ENCODE measurements at places on chromosomes 3 and 15. TPM values are rescaled to one million over a fixed set of nuclear protein-coding genes. Genes with fewer than 3 reads are reported as not detected.
A peak's percentile ranks its signal among the peaks of the same experiment; 100 is the strongest.

SLC9A9 gene
- 25.8 TPM for total RNA-seq

- DNase-seq = no peak
Measured at GRCh38 chr15:67161881-67162280, 92.6 kb downstream of the AAGAB start.

TIGIT gene
- not detected for total RNA-seq

FILIP1L gene
- 54.3 TPM for total RNA-seq

CAMKV gene
- not detected for total RNA-seq

GRCh38 chr3:114454551-114455251, 160.9 kb downstream of the TIGIT start:
- DNase-seq = peak; percentile 55

CFAP92 gene
- total RNA-seq = 5.2 TPM

- DNase-seq = no peak
Measured at GRCh38 chr15:96324940-96325540, 5.5 kb upstream of the NR2F2 start.

DNA sequence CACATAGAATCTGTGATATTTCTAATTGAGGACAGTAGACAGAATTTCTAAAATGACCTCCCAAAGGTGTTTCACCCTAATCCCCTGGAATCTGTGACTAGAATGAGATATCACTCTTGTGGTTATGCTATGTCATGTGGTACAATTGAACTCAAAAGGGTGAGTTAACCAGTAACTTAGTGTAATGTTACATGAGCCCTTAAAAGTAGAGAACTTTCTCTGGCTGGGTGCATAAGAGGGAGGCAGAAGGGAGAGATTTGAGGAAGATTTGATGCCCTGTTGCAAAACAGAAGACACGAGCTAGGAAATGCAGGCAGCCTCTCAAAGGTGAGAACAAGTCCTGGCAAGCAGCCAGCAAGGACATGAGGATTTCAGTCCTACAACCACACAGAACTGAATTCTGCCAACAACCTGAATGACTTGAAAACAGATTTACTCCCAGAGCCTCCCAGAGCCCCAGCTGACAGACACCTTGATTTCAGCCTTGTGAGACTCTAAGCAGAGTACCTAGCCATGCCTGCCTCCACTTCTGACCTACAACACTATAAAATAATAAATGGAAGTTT, 160.3 kb downstream of the MTHFS start:
- DNase-seq = no peak

BLOC1S6 gene
- 74.5 TPM for total RNA-seq

GRCh38 chr15:95990833-95991232, 339.7 kb upstream of the NR2F2 start:
- no peak for DNase-seq

C2CD4A gene
- 0.29 TPM for total RNA-seq

XCR1 gene
- total RNA-seq = 0.37 TPM

GALNT15 gene
- 16.5 TPM for total RNA-seq

SAXO2 gene
- 0.14 TPM for total RNA-seq

DNA sequence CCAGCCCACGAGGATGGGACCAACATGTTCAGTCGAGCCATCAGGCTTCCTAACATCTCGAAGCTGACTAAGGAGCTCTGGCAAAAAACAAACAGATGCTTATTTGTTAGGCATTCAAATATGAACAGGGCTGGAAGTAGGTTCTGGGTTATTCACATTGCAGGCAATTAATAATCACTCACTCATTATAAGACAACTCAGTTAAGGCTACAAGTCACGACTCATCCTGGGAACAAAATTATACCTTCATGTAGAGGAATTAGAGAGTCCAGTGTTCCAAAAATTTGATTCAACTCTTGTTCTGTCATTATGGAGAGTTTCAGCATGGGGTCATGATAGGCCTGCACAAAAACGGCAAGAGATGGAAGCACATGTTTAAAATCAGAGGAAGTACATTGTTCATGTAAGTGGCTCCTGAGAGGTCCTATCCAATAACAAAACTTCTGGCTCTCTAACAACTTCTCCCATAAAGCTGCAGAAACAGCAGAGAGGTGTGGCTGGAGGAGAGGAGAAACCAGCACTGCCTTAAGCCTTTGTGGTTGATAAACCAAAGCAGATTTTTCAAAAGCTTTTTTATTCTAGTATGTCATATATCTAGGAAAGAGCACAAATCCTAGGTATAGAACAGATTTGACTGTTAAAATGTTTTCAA, 50.6 kb downstream of the ARHGEF3 start:
- no peak for DNase-seq

- no peak for DNase-seq
Measured at GRCh38 chr15:101128221-101129015, 123.4 kb downstream of the CHSY1 start.

DNA sequence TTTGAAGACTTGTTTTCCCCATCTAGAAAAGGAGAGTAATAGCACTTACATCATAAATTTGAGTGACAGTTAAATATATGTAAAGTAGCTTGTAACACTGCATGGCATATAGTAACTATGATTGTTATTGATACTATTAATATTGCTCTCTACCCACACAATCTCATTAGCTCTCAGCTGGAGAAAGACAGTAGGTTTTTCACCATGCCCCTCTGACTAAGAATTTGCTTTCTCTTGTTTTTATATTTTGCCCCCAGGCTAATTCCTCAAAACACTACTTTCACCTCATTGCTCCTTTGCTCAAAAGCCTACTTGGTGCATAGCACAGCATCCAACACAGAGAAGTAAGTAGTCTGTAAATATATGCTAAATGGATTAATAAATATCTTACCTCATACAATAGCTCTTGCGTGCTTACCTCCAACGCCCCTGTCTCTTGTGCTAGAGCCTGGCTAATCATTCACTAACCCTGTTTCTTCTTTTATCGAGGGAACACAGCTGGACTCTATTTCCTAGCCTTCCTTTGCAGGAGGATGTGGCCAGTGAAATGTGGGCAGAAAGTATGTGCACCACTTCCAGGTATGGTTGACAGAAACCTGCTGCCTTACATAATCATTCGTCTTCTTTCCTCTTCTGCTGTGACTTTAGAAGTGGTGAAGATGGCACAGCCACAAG, 190.0 kb downstream of the PLCH1 start:
- peak; percentile 79 for DNase-seq

DNA sequence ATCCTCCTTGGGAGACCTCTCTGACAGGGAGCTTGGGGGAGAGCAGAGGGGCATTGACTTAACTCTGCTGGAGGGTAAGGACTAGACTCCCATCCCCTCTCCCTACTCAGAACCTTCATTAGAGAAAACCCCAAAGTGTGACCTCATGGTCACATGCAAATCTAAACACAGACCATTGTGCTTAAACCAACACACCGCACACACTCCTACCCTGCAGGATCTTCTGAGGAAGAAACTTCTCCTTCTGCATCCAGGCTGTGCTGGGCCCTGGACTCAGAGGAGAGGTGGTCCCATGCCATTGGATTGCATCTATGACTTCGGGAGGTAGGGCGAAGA, 805 bp upstream of the PARP16 start:
- DNase-seq = no peak

- peak; percentile 72 for DNase-seq
Measured at GRCh38 chr3:71103430-71103921, 480.1 kb downstream of the FOXP1 start.

DNA sequence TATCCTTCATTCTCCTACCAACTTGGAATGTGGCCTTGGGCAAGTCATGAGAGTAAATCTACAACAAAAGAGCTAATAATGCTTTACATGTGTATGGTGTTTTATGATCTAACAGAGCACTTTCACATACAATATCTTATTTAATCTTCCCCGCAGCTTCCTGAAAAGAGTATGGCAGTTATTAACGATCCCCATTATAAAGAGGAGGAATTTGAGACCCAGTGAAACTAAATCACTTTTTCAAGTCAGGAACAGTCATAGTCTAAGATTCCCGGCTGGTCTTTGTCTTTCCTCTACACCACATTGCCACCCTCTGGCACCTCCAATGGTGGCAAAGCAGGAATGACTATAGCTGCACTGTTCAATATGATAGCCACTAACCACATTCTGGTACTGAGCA, 69.7 kb upstream of the CMSS1 start:
- no peak for DNase-seq
